ENCODE measurements at places on chromosomes 4 and X.

DNA sequence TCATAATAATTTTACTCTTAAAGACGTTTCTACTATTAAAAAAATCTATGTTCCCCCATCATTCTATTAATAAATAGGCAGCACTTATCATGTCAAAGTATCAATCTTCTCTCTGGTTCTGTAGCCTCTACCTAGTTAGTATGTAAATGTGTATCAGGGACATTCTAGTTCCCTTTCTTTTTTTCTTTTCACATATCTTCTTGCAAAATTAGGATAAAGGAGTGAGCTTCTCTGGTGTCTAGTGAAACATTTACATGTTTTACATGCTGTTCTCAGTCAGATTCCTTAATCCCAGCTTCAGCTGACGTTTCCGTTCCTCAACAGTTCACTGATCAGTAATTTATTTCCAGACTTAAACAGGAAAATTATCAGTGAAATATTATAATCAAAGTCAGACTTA is 11.8 kb downstream of the PCDH10 start:
- no peak for DNase-seq

GRCh38 chr4:85491527-85491926 is 16.6 kb downstream of the ARHGAP24 start:
- DNase-seq = no peak

- DNase-seq = no peak
These were observed 96.1 kb downstream of the RPA4 start for GRCh38 chrX:96979766-96980165.

DNA sequence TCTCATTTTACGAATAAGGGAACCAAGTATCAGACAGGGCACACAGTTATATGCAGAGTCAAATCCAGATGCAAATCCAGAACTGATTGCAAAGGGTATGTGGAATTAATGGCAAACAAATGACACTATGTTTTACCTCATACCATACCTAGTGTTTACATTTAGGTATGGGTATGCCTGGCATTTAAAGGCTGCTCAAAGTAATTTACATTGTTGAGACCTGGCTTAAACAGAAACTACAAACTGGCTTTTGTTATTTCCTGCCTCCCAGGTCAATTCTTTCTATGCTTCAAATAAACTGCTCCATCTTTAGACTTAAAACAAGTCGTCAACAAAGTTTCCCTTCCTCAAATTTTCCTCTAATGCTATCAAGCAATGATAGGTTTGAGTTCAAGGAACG is 33.7 kb downstream of the ANKRD17 start:
- no peak for DNase-seq

DNA sequence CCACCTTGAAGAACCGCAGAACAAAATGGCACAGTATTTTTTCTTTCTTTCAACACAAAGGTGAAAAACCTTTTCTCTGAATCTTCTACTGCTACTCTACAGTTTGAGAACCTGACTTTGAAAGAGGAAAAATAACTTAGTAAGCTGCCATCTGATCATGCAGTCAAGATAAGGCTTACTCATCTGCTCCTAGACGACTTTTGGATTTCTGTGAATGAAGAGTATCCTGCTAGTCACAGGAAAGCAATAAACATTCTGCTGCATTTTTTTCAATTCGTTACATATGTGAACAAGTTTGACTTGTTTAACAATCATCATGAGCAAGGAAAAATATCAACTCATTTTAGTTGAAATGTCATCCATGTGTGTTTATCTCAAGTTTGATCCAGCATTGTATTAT is 25.2 kb downstream of the TIGD2 start:
- DNase-seq = peak; percentile 32

DNA sequence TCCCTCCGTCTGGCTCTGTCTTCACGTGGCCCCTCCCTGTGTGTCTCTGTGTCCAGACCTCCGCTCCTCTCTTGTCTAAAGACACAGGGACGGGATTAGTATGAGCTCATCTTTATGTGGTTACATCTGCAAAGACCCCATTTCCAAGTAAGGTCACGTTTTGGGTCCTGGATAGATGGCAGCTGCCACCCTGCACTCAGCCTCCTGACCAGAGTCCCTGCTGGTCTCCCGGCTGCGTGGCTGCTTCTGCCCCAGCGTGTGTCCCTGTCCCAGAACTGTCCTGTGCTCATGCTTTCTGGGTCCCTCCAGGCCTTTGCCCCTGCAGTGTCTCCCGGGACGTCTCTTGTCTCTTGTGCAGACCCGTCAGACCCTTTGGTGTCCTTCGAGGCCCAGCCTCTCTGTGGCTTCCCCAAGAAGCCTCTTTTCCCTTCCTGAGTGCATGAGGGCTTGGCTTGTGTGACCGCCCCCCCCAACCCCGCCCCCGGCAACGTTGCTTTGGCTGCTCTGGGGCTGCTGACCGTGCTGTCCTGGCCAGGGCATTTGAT is 107.3 kb downstream of the PSAPL1 start:
- DNase-seq = no peak

DNA sequence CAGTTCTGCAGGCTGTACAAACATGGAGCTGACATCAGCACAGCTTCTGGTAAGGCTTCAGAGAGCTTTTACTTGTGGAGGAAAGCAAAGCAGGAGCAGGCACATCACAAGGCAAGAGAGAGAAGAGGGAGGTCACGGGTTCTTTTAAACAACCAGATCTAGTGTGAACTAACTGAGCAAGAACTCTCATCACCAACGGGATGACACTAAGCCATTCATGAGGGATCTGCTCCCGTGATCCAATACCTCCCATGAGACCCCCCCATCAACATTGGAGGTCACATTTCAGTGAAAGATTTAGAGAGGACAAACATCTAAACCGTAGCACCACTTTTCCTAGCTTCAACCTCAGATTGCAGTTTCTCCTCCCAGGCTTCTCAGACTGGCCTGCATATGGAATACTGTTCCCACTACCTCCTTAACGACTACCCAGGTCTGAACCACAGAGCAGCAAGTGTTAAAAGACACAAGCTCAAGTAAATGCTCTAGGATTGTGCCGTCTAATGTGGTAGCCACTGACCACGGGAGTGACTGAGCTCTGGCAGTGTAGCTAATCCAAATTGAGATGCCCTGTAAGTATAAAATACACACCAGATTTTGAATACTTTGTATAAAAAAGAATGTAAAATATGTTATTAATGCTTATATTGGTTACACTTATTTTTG is 192.7 kb downstream of the PTTG2 start:
- no peak for DNase-seq

DNA sequence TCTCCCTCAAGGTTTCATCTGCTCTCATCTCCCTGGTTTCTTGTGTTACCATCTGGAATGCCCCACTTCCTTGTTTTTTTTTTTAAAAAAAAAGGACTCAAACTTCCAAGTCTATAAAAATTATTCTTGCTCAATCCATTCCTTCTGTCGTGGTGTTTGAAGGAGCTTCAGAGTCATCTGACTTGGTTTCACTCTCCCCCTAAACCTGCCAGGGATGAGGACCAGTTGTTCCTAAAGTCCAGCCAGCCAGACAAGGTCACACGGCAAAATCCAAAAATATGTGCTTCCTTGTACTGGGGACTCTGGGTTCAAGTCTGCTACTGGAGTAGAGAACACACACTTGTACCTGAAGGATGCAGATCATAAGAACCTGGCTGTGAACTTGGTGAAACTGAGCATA is 84.5 kb upstream of the GPM6B start:
- DNase-seq = no peak

DNA sequence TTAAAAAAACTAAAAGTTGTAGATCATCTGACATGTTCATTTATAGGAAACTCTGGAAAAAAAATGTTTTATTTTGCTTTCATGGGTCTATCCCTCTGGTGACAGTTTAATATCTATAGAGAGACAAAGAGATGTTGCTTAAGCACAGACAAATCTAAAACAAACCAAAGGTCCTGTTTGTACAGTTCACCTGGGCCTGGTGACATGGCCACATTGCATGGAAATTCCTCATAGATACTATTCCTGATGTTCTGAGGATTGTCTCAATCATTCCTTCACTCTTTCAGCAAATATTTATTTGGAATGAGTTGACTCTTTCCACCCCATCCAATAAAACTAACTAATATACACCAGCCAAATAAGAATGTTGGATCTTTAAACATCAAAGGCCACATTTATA is 259.1 kb upstream of the NOCT start:
- DNase-seq = no peak

- DNase-seq = no peak
These were observed 591 bp upstream of the NWD2 start for GRCh38 chr4:37243722-37244582.

DNA sequence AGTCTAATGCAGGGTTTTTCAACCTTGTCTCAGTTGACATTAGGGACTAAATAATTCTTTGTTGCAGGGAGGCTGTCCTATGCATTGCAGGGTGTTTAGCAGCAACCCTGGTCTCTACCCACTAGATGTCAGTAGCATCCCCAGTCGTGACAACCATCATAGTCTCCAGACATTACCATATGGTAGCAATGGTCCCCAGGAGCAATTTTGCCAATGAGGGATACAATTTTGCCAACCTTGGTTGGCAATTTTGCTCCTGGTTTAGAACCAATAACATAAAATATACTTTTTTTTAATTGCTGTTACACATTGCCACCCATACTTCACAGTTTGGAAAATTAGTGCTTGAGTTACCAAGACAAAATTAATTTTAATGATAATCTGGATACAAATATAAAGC is 6.0 kb downstream of the EREG start:
- peak; percentile 57 for DNase-seq

GRCh38 chrX:34401411-34401810 is 255.7 kb downstream of the TMEM47 start:
- peak; percentile 5 for DNase-seq

GRCh38 chr4:147334478-147334877 is 146.4 kb upstream of the EDNRA start:
- peak; percentile 75 for DNase-seq

- DNase-seq = peak; percentile 14
These were observed 12.7 kb upstream of the ACSL1 start for GRCh38 chr4:184838249-184839074.

GRCh38 chr4:112823606-112824005 is 186.7 kb downstream of the LARP7 start:
- no peak for DNase-seq

GRCh38 chr4:86497980-86498862 is 95.9 kb upstream of the PTPN13 start:
- DNase-seq = peak; percentile 79

- peak; percentile 17 for DNase-seq
These were observed 72.5 kb upstream of the KCNIP4 start for GRCh38 chr4:22021106-22021505.

GRCh38 chrX:109841257-109841656 is 108.2 kb upstream of the ACSL4 start:
- no peak for DNase-seq

GRCh38 chr4:174099712-174100111 is 183.8 kb downstream of the FBXO8 start:
- DNase-seq = no peak

DNA sequence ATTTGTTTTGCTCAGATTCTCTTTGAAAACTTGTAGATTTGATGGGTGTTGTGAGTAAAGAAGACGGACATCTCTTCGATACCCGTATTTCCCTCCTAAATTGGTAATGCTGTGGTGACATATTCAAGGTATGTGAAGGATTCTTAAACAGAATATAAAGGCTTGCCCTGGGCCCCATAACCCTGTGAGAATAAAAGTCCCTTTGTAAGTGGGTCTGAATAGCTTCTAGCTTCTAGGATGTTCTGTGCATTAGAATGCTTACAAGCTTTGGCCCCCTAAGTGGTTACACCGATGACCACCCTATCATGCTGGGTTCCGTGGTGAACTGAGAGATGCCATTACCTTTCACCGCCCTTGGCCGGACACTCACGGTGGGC is 574 bp upstream of the MOB1B start:
- DNase-seq = no peak

- no peak for DNase-seq
These were observed 182.7 kb upstream of the LDB2 start for GRCh38 chr4:17081179-17081578.

- no peak for DNase-seq
These were observed 26.1 kb downstream of the RAP1GDS1 start for GRCh38 chr4:98287328-98287727.

DNA sequence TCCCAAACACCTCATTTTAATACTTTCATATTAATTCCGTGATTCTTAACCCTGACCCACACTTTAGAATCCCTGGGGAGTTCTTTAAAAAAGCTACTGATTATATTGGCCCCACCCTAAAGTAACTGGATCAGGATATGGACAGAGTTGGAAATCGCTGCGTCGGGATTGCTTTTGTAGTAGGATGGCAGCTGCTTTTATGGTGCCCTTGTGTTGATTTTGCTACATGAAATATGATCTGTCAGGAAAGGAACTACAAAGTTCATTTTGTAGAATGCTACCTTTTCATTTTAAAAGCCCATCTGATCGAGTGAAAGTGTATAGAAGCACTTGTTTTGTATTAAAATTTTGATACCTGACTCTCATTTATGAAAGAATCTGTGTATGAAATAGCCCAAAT is 43.6 kb downstream of the TMEM131L start:
- DNase-seq = no peak

- DNase-seq = no peak
These were observed 68.9 kb downstream of the MAP3K15 start for GRCh38 chrX:19446397-19446796.

GRCh38 chr4:128660361-128661215 is 148.9 kb upstream of the JADE1 start:
- DNase-seq = no peak

DNA sequence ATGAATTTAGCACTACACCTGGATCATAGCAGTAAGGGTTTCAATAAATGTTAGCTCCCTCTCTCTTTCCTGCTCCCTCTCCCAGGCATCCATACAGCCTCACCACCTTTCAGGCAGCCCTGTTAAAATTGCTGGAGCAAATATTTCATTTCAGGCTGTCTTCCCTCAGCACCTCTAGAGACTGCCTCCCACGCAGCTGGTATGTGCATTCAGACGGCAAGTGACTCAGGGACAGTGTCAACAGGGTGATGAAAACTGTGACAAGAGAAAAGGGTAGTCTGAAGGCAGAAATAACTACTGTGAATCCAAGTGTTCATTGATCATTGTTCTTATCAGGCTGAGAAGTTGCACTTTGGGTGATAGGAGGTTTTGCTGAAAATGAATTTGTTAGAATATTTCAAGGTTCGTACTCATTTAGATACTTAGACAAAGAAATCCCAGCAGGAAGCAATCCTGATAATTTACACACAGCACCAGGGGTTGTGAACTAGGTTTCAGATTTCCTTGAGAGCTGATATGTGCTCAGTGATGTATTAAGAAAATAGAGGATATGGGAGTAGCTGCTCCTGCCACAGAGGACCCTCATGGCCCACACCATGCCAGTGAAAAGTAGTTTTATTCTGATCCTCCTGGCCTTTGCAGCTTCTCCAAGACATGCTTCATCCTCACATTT is 424.2 kb downstream of the FGF13 start:
- no peak for DNase-seq

GRCh38 chr4:5800496-5800895 is 89.5 kb downstream of the EVC start:
- DNase-seq = no peak

GRCh38 chrX:75655627-75656026 is 129.4 kb downstream of the MAGEE2 start:
- DNase-seq = no peak

DNA sequence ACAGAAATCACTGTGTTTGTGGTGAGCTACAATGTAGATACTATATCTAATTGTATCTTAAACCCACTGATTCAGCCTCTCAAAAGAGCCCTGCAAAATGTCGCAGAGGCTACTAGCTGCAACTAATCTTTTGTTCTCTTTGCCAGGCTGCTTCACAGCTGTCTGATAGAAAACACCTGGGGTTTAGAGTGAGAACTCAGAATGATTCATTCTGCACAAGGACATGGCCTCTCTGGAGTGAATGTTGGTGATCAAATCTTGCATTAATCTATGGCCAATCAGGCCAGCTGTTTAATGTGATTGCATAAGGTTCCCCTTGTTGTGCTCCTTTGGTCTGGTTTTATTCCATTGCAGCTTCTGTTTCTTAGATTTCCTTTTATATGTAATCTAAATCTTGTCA is 100.3 kb downstream of the EMCN start:
- DNase-seq = peak; percentile 15

Measured in fibroblast of skin of right biceps (primary cell).